ENCODE measurements at places on chromosomes 4 and X.

DNA sequence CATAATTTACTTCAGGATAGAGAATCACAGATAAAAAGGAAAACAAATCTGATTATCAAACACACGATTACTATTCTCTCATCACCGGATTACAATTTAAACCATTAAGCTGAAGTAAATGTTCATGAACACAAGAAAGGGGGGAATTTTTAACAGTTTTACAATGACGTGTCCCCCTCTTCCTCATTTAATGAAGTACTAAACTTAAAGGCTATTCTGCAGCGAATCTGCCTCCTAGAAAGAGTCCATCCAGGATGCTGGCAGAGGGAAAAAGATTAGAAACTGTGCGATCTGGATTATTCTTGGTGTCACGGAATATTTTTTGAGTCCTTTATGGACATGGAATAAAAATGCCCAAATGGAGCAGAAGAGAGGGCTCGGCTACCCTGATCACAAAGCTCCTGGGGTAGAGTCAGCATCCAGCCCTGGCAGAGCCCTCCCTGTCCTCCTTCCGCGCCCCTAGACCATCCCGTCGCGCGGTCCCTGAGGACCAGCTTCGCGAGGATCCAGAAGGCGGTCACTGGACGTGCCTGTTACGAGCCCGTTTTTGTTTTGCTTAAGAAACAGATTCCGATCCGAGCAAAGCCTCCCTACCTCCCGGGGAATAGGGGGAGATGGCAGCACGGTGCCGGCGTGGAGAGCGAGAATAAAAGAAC, 1.2 kb downstream of the ELF2 start:
- DNase-seq: no peak

DNA sequence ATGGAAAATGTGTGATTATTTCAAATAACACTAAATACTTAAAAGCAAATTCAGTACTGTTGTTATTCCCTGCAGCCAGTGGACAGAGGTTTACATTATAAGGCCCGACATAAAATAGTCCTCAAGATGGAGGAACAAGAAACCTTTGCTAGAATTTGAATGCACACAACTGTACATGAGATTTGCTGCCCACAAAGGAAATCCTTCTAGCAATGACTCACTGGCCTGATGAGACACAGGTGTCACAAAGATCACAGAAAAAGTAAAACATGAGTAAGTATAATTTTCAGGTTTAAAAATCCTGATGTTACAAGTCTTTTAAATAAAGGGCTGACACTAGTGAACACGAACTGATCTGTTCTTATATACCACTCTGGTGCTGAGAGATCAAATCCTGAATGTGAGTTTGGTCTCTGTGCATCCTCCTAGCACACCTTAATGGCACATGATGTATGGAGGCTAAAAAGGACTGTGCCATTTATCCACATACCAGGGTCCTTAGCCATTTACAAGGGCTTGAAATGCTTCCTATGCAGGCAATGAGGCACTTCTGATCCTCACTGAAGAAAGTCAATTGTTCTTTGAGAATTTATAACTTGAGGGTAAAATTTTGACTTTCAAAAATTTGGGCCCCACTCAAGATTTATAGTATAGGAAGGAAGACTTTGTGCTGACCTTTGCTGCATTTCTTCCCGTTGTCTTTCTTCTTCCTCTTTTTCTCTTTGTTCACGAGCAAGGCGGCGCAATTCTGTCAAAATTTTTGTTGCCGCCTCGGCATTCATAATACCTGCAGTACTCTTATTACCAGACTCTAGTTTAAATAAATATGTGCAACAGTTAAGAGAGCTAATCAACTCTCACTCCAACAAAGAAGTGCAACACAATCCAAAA, 23.0 kb downstream of the MAP7D3 start:
- DNase-seq: no peak

- no peak for DNase-seq
Measured at GRCh38 chrX:47501226-47502074, 18.4 kb upstream of the ZNF41 start.

- DNase-seq: peak; percentile 35
Measured at GRCh38 chr4:168511780-168512489, 15.1 kb downstream of the PALLD start.

DNA sequence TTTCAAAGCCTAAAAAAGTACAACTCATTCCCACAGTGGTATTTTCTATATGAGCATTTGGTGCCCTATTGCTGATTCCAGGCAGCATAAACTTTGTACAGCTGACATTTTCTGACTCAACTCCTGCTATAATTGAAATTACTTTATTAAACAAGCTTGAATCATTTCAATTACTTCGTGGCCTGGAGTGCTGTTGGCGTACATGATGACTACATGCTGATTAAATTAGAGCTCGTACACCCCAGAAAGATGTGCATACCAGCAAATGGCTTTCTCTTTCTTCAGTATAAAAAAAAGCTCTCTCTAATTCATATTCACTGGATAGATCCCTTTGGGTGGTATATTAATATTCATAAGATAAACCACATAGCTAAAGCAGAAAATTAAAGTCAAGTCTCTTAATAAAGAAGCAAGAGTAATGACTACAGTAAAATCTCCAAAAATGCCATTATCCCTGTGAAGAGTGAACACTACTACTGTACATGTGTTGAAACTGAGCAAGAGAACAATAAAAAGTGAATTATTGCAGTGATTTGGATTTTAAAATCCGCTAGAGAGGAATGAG, 245.0 kb upstream of the IGFBP7 start:
- DNase-seq: no peak

- no peak for DNase-seq
Measured at GRCh38 chr4:153809916-153810810, 21.3 kb upstream of the SFRP2 start.

GRCh38 chr4:143286701-143287571, 49.7 kb upstream of the GAB1 start:
- no peak for DNase-seq

- DNase-seq: no peak
Measured at GRCh38 chrX:96126182-96126581, 558.5 kb upstream of the DIAPH2 start.

GRCh38 chrX:45823536-45823935, 622.9 kb upstream of the DIPK2B start:
- no peak for DNase-seq

- DNase-seq: no peak
Measured at GRCh38 chrX:3010532-3010931, 4.2 kb downstream of the ARSH start.

- DNase-seq: no peak
Measured at GRCh38 chr4:174521800-174522182, 497 bp downstream of the HPGD start.

DNA sequence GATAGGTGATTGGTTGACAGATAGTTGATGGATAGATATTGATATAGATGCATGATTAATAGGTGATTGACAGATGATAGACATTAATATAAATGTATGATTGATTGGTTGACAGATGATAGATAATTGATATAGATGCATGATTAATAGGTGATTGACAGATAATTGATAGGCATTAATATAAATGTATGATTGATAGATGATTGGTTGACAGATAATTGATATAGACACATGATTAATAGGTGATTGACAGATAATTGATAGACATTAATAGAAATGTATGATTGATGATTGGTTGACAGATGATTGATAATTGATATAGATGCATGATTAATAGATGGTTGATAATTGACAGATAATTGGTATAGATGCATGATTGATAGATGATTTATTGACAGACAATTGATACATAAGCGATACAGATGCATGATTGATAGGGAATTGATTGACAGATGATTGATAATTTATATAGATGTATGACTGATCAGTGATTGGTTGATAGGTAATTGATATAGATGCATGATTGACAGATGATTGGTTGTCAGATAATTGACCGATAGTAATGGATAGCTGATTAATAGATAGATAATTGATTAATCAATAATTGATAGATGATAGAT, 44.9 kb upstream of the PPP2R3B start:
- no peak for DNase-seq
